ENCODE measurements at places on chromosomes 13 and 19.

- no peak for DNase-seq
Measured at GRCh38 chr19:57106722-57107235, 13.0 kb upstream of the USP29 start.

- peak; percentile 88 for DNase-seq
Measured at GRCh38 chr19:58554494-58555368, at the start of gene CHMP2A. Gene CHMP2A (minus strand): TSS chr19:58555105. CDS start chr19:58554212, 893 bp downstream.

DNA sequence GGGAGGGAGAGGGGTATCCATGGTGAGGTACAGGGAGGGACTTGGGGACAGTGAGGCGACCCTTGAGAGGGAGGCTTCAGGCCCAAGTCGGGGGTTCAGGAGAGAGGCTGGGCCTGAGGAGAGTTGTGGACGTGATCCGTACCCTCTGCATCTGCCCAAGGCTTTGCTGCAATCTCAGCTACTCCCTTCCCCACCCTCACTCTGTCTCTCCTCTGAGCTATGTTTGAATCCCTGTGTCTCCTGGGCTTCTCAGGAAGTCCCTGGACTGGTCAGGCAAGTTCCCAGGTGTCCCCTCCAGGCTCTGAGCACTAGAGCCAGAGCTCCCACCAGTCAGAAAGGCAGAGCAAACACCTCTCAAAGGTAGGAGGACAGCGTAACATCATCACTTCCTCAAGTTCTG is 1.8 kb downstream of the LIN37 start:
- DNase-seq: no peak

- DNase-seq: no peak
Measured at GRCh38 chr19:1349211-1349610, 34.5 kb upstream of the NDUFS7 start.

- DNase-seq: no peak
Measured at GRCh38 chr13:55727683-55728082, 1413.0 kb upstream of the PRR20A start.

DNA sequence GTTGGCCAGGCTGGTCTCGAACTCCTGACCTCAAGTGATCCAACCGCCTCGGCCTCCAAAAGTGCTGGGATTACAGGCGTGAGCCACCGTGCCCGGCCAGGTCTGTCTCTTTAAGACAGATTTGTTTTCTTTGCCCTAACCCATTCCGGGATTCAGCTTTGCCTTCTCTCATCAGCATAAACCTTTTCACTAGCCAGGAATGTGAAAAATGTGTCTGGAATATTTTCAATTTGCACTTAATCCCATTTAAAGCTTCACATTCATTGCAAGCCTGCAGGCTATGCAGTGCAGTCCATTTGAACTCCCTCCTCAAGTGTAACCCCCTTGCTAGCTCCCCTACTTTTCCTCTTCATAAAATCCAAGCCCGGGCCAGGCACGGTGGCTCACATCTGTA is 880 bp upstream of the TMEM160 start:
- DNase-seq: no peak

DNA sequence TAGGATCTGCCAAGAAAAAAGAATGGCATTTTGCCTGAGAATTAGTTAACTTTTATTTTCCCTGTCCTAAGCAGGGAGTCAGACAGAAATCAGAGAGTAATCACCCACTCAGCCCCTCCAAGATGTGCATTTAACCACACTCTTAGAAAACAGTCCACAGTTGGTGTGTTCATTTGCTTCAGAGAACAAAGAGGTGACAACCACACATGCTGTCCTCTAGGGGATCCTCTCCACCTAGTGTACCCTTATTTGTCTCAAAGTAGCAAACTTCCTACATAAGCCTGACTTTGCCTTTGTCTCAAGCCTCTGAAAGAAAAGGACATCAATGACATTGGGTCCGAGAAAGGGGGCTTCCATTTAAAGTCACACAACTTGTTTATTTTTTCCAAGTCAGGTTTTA is 107.0 kb upstream of the RFC3 start:
- no peak for DNase-seq

DNA sequence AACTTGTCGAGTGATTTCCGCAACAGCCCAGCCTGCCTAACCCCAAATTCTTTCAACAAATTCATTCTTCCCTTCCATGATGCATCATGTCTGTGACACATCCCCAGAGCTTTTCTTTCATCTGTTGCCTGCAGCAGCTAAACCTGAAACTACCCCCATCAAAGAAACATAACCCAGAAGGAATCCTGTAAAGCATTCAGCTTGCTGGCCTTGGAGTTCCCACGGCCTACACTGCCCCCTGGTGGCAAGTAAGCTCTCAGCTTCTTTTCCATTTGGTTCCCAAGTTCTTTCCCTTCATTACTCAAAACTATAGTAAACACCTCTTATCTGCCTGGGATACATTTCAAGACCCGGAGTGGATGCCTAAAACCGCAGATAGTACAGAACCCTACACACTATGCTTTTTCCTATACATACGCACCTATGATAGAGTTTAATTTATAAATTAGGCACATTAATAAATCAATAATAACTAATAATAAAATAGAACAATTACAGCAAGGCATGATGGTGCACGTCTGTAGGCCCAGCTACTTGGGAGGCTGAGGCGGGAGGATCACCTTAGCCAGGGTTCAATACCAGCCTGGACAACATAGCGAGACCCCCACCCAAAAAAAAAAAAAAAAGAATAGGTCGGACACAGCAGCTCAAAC is 7.4 kb downstream of the ETHE1 start:
- DNase-seq: peak; percentile 90

DNA sequence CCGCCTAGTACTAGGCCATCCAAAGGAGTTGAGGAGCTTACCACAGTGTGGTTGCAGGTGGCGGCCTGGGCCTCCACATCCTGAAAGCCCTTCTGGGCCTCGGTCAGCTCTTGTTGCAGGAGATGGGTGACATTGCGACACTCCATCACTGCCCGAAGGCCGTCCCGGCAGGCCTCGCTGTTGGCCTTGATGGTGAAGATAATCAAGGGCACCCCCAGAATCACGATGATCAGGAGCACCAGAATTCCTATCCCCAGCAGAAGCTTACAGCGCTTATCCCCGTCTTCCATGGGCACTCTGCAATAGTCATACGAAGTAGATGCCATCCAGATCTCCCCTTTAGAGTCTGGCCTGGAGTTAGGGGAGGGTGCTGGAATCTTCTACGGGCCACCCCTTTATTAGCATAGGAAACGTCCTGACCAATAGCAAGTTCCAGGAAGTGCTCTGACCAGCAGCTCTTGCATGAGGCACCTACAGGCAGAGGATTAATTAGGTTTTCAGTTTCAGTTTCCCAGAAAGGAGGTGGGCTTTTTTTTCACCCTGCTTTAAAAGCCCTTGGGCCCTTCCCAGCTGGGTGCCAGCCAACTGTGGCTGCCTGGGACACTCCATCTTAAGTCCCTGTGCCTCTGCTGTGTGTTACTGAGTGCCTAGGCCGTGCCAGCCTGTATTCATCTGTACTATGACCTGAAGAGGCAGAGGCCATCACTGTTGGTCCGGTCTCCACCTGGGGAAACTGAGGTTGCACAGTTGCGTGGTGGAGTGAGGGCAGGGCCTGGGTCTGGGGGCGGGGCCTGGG is at the start of gene BST2:
Gene BST2, minus strand, starts transcription at position 381 of the 796 bp plus-strand sequence. Its CDS starts 55 bp downstream, at position 326.
- no peak for DNase-seq

GRCh38 chr13:31797154-31797775 is 57.9 kb downstream of the RXFP2 start:
- DNase-seq: no peak
